B cell (primary cell): ENCODE measurements at places on chromosomes 1 and 21.

DNA sequence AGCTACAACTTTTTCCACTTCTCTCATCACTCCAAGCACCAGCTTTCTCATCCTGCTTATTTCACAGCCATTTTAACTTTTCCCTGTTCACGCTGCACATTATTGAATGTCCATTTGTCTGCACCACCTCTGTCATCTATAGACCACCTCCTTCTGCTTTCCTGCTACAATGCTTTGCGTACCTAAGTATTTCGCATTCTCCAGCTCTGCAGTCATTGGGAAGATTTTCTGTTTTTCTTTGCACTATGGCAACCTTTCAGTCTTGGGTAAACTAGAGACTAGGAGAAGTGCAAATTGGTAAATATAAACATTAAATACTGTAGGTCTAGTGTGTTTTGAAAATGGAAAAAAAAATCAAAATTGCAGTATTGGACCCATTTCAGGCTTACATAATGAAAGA is 835 bp downstream of the CCDC30 start:
- DNase-seq, result no peak

DNA sequence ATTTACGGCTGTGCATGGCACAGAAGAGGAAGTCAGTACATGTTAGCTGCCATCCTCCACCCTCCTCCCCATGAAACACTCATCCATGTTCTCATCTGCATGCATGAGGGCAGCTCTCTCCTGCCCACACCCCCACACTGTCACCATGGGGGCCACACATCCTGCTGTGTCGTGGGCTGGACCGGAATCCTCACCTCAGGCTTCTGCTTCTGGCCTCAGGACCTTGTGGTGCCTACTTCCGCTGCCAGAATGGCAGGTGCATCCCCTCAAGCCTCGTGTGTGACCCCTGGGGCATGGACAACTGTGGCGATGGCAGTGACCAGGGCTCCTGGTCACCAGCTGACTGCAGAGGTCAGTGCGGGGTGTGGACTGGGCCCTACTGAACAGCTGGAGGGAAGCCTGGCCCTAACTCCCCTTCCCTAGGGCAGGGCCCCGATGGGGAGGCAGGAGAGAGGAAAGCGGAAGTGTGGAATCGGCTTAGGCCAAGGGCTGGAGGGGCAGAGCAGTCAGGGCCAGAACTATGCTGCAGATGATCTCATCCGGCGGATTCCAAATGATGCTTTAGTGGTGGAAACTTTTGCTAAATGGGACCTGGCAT is 3.8 kb downstream of the LDLRAD2 start:
- DNase-seq, result peak; percentile 53

DNA sequence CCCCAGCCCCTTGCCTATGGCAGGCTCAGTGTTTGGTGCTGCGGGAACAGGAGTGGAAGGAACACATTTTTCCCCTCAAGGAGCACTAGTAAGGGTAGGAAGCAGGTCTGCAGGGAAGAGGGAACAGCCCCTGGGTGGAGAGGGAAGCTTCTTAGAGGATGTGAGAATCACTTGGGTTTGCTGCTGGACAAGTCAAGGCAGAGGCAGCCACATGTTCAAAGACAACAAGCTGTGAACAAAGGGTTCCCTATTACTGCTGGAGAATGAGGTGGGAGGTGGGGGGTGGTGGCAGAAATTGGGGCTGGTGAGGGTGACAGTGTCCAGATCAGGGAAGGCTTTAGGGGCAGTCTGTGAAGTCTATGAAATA is 24.8 kb upstream of the CITED4 start:
- DNase-seq, result no peak

- no peak for DNase-seq
Observed at GRCh38 chr1:186492531-186493291, 31.8 kb upstream of the PDC start.

DNA sequence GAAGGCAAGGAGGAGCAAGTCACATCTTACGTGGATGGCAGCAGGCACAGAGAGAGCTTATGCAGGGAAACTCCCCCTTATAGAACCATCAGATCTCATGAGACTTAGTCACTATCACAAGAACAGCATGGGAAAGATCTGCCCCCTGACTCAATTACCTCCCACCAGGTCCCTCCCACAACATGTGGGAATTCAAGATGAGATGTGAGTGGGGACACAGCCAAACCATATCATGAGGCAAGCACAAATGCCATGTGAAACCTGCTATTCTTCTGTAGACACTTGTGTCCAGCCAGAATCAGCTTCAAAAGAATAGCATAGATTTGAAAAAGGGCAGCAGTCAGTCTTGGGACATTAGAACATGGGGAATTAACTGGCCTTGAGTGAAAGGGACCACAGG is 32.2 kb upstream of the UBE2U start:
- DNase-seq, result no peak

DNA sequence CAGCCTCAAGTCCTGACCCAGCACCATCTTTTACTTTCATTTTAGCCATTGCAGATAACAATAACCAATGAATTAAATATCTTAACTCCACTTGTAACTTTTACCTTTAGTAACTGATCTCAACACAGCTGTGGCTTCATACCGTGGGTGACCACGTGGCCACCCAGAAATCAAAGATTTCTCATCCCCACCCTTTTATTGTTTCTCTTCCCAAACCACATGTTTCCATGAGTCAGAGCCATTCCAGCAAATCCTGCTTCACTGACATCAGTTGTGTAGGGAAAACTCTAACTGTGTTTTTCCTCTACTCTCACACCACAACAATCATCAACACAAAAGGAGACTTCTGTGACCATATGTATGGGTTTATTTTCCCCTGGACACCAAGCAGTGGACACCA is 25.1 kb upstream of the BRDT start:
- DNase-seq, result no peak

DNA sequence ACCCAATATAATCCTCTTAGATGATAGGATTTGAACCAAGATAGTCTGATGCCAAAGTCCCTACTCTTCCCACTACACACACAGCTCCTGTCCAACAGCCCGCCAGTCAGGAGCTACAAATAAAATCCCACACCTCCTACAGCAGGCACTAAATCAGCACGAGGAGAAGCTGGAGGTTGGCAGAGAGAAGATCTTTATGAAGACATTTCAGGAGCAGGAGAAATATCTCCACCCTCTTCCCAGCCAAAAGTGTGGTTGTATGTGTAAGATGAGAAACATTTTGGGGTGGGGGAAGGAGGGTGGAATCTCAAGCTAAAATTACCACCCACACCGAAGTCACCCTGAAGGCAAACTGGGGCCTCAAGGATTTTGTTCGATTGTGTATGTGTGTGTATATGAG is 54.5 kb downstream of the PLXNA2 start:
- DNase-seq, result no peak

DNA sequence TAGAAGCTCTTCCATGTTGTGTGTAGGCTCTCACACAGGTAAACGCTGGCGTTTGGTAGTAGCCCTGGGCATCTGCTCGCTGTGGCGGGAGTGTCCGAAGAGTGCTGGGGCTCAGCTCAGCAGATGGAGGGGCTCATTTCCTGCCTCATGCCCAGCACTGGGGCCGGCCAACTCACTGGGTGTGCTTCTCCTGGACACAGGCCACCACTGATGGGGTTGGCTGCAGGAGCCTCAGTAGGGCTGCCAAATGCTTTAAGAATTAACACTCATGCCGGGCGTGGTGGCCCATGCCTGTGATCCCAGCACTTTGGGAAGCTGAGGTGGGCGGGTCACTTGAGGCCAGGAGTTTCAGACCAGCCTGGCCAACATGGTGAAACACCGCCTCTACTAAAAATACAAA is 20.9 kb downstream of the UQCRHL start:
- no peak for DNase-seq

DNA sequence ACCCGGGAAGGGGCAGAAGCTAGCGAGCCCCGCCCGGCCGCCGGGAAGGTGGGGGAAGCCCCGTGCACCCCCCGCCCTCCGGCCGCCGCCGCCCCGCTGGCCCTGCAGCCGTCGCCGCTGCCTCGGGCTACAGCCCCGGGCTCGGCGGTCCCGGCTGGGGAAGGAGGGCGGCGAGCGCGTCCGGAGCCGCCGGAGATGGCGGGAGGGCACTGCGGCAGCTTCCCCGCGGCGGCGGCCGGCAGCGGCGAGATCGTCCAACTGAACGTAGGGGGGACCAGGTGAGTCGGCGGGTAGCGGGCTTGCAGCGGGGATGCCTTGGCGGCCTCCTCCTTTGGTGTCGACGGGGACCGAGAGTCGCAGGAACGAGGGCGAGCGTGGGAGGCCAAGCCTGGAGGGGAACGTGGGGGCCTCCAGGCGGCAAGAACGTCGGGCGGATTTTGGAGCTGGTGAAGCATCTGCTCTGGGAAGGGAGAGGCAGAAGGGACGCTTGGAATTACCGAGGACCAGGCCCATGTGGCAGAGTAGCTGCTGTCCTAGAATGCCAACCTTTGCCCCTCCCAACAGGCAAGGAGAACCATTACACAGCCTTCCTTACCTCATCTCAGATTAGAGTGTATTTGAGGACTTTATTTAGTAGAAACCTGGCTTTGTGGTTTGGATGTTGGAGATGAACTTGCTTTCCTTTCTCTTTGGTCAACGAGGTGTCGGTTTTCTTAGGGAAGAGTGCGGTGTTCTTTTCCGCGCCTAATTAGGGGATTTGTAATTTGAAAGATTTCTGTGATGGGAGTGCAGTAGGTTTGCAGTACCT is 591 bp downstream of the KCTD3 start:
- DNase-seq, result peak; percentile 58

- peak; percentile 49 for DNase-seq
Observed at GRCh38 chr1:178093951-178094738, at the start of gene RASAL2. RASAL2 (plus strand) TSS chr1:178094104; CDS start chr1:178094493, 389 bp downstream.
